ENCODE measurements at places on chromosomes 11 and 22. TPM values are rescaled to one million over a fixed set of nuclear protein-coding genes. Genes with fewer than 3 reads are reported as not detected.
A peak's percentile ranks its signal among the peaks of the same experiment; 100 is the strongest.

Gene SOX10
- 0.10 TPM for total RNA-seq

- H3K4me3 ChIP-seq: no peak overlapping the region
- no peaks in the 10 kb centered on the region for H3K36me3 ChIP-seq
- H3K27ac ChIP-seq: no peak overlapping the region
- H3K4me1 ChIP-seq: peaks cover 2% of the 10 kb centered on the region
Measured at GRCh38 chr11:128701086-128701485, 7.2 kb downstream of the FLI1 start.

DNA sequence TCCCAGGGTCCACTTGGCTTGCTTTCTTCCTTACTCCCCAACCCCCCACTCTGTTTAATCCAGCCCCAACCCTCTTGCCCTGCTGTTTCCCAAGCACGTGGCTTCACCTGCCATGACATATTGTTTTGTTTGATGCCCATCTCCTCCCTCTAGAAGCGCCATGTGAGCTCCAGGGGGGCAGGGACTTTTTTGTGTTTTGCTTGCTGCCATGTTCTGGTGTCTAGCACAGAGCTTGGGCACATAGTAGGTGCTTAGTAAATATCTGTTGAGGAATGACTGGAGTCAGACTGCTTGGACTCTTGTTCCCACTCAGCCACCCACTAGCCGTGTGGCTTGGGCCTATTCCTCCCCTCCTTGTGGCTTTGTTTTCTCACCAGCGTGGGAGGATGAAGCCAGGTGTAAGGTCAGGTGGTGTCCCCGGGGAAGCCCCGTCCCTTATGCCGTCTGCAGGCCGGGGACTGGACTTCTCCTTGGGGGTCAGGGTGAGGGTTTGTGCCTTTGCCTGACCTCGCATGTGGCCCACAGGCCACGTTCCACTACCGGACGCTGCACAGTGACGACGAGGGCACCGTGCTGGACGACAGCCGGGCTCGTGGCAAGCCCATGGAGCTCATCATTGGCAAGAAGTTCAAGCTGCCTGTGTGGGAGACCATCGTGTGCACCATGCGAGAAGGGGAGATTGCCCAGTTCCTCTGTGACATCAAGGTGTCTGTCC is 3.8 kb downstream of the AIP start:
- H3K27me3 ChIP-seq: no peaks in the 10 kb centered on the region
- H3K36me3 ChIP-seq: no peaks in the 10 kb centered on the region
- no peak for DNase-seq
- H3K27ac ChIP-seq: no peak overlapping the region
- H3K4me1 ChIP-seq: peaks cover 11% of the 10 kb centered on the region

DNA sequence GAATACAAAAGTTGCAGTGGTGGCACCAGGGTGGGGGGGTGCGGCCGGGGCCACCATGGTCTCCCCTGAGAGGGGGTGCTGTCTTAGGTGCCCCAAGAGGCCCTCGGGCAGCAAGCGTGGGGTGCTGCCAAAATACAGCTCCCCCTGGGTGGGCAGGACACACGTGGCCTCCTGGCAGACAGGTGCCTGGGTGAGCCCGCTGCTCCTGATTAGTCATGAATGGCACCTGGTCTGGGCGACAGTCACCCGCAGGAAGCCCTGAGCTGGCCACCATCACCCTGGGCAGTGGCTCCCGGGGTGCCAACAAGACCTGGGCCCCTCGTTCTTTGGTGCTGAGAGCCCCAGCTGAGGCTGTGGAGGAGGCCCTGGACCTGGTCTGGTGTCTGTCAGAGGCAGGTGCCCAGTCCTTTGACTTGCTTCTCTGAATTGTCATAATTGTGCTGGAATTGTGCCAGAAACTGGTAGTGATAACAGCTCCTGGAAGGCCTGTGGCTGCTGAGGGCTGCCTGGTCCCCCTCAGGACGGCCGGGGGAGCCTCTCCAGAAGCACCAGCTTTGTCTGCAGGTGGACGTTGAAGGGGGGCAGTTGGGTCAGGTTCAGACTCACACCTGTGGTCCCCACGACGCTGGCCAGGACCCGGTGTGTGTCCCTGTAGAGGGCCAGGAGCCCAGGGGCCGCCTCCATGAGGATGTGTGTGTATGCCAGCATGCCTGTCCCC is 14.8 kb downstream of the ALG12 start:
- no peak for DNase-seq
- peaks cover 8% of the 10 kb centered on the region for H3K36me3 ChIP-seq
- no peak overlapping the region for H3K27ac ChIP-seq
- no peaks in the 10 kb centered on the region for H3K4me1 ChIP-seq

DNA sequence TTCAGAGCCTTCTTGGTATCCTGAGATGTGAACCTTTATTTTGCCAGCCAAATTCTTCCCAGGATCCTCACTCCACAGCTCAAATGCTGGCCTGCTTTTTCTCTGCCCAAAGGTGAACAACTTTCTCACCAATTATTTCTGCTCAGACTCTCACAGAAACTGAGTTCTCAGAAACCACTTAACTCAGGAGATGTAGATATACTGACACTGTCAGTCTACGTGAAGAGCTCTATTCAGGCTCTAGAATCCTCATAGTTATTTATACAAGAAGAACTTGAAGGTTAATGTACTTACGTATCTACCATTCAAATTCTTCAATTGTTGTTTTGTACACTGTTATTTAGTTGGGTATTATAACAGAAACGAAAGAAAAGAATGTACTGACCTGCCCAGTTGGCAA is 666.1 kb downstream of the CNTN5 start:
- no peaks in the 10 kb centered on the region for H3K27me3 ChIP-seq
- no peak overlapping the region for H3K27ac ChIP-seq
- no peaks in the 10 kb centered on the region for H3K36me3 ChIP-seq

DNA sequence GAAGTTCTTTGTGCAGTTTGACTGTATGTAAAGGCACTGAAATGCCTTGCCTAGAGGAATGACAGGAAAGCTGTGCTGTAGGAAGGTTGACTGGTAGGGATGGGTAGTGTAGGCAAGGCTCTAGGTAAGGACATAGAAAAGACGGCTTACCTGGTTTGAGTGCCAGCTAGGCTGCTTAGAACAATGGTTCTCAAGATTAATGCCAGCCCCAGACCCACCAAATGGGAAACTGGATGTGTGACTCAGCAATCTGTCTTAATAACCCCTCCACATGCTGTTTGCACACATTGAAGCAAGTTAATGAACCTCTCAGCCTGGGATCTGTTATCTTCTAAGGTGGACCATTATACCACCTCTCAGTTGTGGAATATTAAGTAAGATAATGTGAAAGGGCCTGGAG is 3.7 kb downstream of the RPS3 start:
- peak overlapping the region; percentile 99 for H3K4me3 ChIP-seq
- no peaks in the 10 kb centered on the region for H3K27me3 ChIP-seq
- H3K4me1 ChIP-seq: peaks cover 40% of the 10 kb centered on the region
- DNase-seq: no peak

Gene OPCML
- total RNA-seq: 7.9 TPM

Gene DGAT2
- total RNA-seq: 0.73 TPM

Gene BDNF
- total RNA-seq: 24.4 TPM

DNA sequence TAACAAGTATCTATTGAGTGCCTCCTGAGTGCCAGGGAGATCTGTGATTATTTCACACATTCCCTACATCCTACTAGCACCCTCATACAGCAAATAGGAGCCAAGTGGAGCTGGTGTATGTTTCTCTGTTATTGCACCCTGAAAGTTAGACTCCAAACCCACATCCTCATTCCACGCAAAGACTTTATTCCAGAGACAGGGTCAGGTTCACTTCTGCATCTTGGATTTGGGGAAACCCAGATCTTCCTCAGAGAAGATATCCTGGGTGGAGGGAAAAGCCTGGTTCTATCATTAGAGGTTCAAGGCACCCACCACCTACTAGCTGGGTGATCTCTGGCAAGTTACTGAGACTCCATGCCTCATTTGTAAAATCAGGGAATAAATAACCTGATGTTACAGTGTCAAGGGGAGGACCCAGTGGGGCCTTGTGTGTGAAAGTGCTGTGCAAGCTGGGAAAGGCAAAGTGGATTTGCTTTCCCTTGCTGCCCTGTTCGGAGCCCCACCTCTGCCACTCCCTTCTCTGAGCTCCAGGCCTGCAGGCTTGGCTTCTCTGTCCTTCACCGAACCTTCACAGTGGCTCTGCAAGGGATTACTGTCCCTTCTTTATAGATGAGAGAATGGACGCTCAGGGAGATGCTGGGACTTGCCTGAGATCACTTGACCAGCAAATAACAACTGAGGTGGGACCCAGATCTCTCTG is 991 bp upstream of the SLCO2B1 start:
- no peak overlapping the region for H3K4me3 ChIP-seq
- DNase-seq: no peak
- no peak overlapping the region for H3K27ac ChIP-seq
- H3K4me1 ChIP-seq: no peaks in the 10 kb centered on the region

Gene UQCR10
- total RNA-seq: 112 TPM

DNA sequence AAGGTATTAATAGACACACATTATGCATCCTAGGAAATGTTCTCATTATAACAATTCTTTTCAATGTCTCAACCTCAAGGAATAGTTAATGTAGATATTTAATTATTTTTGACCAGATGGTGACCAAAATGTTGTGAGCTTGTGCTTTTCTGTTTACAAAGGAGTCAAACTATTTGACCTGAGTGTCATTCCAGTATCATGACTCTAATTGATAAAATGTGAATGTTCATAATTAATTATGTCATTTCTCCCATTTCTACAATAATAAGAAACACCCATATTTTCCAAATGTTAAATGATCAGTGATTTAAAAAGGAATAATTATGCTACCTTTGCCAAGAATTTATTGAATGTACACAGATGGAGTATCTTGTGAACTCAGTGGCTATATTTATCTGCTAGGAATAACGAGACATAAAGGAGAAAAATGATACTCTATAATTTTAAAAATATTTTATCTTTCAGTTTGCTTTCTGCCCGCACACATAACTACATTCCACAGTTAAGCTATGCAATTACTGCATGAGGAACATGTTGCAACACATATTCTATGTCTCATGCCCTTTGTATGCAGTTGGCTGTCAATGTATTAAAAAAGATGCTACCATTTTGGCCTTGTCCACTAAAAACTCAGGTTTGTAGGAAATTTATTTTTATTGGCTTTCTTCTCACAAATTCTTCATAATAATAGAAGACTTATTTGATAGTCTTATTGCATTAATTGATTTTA is 376.7 kb upstream of the CCDC179 start:
- H3K27ac ChIP-seq: no peak overlapping the region

- no peak overlapping the region for H3K27ac ChIP-seq
- DNase-seq: no peak
- H3K27me3 ChIP-seq: no peaks in the 10 kb centered on the region
- H3K36me3 ChIP-seq: peaks cover 4% of the 10 kb centered on the region
- peaks cover 13% of the 10 kb centered on the region for H3K4me1 ChIP-seq
Measured at GRCh38 chr11:126214441-126214840, 2.9 kb downstream of the FAM118B start.

GRCh38 chr22:42343531-42344081 is 73.2 kb upstream of the TCF20 start:
- peaks cover 3% of the 10 kb centered on the region for H3K4me1 ChIP-seq
- H3K36me3 ChIP-seq: no peaks in the 10 kb centered on the region
- H3K4me3 ChIP-seq: no peak overlapping the region
- no peak overlapping the region for H3K27ac ChIP-seq
- peaks cover 8% of the 10 kb centered on the region for H3K27me3 ChIP-seq
- DNase-seq: no peak

DNA sequence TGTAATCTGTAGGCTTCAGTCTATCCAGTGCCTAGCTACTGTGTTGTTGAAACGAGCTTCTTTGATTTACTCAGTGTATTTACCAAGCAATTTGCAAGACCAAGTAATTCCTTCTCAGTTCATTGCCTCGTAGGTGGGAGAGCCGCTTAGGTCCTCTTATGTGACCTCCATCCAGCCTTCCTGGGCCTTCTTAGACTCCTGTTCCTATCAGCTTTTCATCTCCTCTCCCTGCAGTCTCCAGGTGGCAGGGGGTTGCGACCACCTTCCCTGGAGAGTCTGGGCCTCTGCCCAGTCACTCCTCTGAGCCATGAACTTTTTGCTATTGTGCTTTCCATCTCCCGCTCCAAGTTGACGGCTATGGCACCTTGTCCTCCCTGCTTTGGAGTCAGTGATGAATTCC is 251.8 kb downstream of the KIRREL3 start:
- H3K27me3 ChIP-seq: no peaks in the 10 kb centered on the region
- H3K4me1 ChIP-seq: no peaks in the 10 kb centered on the region
- H3K27ac ChIP-seq: no peak overlapping the region
- H3K4me3 ChIP-seq: no peak overlapping the region

GRCh38 chr11:128271401-128271800 is 316.0 kb downstream of the ETS1 start:
- H3K27me3 ChIP-seq: no peaks in the 10 kb centered on the region
- no peak overlapping the region for H3K27ac ChIP-seq
- DNase-seq: no peak

- H3K27ac ChIP-seq: no peak overlapping the region
- peaks cover 9% of the 10 kb centered on the region for H3K36me3 ChIP-seq
- H3K4me3 ChIP-seq: no peak overlapping the region
- no peak for DNase-seq
- no peaks in the 10 kb centered on the region for H3K27me3 ChIP-seq
Measured at GRCh38 chr22:27772984-27773498, 28.5 kb downstream of the MN1 start.

Gene CHEK1
- 30.3 TPM for total RNA-seq

DNA sequence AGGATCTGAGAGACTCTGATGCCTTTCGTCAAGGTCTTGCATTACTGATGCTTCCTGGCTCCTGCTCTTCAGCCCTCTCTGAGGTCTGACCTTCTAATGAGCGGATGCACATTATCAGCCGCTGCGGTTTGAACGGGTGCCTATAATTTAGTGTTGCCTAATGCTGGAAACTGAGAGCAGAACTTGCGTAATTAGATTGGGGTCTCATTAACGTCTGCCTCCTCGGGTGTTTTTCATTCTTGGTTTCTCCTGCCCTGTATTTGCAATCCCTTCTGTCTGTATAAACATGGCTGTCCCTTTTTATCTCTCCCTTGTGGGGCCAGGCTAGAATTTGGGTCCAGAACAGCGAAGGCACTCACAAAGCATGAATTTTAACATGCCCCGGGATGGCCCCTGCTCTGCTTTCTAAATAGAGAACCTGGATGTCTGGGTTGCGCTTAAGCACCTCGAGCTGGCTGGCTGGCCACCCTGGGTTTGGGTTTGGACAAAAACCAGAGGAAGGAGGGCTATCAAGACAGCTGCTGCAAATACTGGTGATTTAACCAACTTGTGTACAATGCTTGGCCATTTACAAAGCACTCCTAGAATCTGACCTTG is 118.6 kb downstream of the TIMP3 start:
- peaks cover 7% of the 10 kb centered on the region for H3K27me3 ChIP-seq
- no peak overlapping the region for H3K4me3 ChIP-seq
- H3K36me3 ChIP-seq: no peaks in the 10 kb centered on the region

DNA sequence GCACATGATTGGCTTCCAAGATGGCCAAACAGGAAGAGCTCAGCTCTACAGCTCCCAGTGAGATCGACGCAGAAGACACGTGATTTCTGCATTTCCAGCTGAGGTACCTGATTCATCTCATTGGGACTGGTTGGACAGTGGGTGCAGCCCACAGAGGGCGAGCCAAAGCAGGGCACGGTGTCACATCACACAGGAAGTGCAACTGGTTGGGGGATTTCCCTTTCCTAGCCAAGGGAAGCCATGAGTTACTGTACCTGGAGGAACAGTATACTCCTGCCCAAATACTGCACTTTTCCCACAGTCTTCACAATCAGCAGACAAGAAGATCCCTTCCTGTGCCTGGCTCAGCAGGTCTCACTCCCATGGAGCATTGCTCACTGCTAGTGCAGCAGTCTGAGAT is 131.2 kb downstream of the DLG2 start:
- H3K4me3 ChIP-seq: no peak overlapping the region
- H3K27ac ChIP-seq: no peak overlapping the region
- H3K27me3 ChIP-seq: no peaks in the 10 kb centered on the region
- H3K4me1 ChIP-seq: no peaks in the 10 kb centered on the region
- no peaks in the 10 kb centered on the region for H3K36me3 ChIP-seq
- no peak for DNase-seq

GRCh38 chr22:20014526-20015186 is 2.0 kb downstream of the ARVCF start:
- no peak overlapping the region for H3K4me3 ChIP-seq
- H3K36me3 ChIP-seq: no peaks in the 10 kb centered on the region
- DNase-seq: no peak
- no peak overlapping the region for H3K27ac ChIP-seq
- H3K27me3 ChIP-seq: peaks cover 12% of the 10 kb centered on the region

All from astrocyte (in vitro differentiated cells and primary cell).